ENCODE measurements at places on chromosomes 12 and 14.

DNA sequence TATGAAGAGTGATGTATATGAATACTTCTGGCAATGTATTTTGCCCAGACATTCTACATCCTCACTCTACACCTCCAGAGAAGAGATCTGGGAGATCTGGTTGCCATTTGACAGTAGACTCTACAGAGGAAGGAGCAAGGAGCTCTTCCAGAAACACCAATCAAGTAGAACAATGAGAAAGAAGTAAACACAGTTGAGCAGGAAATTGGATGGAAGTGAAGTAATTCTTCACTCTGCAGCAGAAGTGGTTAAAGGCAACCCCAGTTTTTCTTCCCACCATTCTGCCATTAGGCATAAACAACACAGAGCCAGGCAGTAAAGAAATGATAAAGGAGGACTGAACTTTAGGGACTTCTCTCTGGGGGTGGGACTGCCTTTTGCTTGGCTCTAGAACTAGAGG is 48.5 kb upstream of the PRICKLE1 start:
- DNase-seq: no peak

DNA sequence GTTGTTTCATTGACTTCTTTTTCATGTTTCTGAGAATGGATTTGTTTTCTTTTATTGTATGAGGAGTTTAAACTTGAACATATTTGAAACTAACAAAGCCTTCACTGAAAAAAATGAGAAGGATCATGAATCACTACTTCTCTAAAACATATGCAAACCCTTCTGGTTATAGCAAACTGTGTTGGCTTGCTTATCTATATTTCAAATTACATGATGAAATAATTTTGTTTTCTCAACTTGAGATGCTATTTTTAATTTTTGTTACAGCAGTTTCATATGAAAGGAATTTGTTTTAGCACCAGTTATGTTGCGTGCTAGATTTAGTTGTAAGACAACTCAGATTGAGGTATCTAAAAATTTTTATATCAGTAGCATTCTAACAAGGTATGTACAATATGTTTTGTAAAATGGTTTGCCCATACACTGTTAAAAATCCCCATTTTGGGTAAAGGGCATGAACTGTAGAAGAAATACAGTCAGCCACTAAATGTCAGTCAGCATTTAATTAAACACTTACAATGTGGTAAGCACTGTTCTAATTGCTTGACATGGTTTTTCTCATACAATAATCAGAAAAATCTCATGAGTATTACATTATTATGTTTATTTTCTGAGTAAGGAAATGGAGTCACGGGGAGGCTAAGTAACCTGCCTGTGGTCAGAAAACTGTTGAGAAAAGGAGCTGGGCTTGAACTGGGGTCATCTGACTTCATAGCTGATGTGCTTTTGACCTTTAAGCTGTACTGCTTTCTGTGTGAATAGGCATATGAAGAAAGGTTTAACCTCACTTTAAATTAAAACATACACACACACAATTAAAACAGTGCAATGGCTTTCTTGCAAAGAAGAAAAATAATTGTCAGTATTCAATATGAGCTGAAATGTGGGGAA is 105.7 kb downstream of the PLEKHA5 start:
- no peak for DNase-seq

DNA sequence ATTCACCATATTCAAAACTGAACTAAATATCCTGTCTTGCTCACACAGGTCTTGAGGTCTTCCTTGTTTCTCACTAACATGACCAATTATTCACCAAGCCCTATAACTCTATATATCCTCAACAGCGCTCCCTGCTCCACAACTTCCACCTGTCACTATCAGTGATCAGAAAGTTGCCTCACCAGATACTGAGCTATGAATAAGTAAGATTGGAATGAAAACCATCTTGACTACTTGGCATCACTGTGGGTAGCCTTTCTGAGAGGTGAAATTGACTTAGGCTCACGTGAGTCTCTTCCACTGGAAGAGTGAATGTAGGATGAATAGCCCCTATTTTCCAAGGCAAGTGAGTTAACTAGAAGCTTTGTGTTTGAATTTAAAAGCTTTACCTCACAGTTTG is 167.1 kb downstream of the PIK3C2G start:
- peak; percentile 0 for DNase-seq

- DNase-seq: no peak
These were observed 128.0 kb downstream of the NDUFA12 start for GRCh38 chr12:94875525-94875924.

- DNase-seq: no peak
These were observed 775.0 kb downstream of the DIO2 start for GRCh38 chr14:79436335-79436734.

DNA sequence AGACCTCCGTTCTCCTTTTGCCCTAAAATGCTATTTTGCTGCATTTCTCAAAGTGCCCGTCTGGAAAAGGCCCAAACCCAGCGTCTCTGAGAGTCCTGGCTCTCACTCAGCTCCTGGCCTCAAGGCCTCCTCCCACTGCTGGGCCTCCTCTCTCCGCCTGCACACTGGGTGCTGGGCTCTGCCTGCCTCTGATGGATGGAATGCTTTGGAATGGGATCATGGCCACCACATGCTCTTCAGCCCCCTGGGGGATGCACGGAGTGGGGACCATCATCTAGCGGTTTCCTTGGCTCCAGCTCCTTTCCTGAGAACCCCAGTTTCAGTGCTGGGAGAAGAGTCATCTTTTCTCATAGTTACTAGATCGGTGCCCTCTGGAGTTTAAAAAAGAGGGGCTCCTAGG is 65.2 kb downstream of the KDM2B start:
- DNase-seq: no peak

- DNase-seq: no peak
These were observed 45.1 kb downstream of the TBX3 start for GRCh38 chr12:114638790-114639435.

- no peak for DNase-seq
These were observed 38.7 kb downstream of the SLC6A12 start for GRCh38 chr12:175250-175649.

DNA sequence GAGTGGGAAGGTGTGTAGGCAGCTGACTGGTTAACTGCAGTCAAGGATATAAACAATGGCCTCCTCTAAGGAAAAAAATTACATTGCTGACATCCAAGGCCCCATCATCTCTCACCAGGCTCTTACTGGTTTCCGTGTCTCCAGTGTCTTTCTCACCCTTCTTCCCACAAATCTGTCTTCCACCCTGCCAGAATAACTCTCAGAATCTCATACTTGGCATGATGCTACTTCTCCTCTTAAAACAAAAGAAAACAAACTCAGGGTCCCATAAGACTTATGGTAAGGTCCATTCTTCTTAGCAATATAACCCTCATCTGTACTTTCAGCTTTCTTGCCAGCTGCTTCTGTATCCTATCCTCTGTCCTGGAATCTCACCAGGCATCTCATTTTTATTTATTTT is 68.9 kb downstream of the SUSD6 start:
- DNase-seq: no peak

- no peak for DNase-seq
These were observed 1724.1 kb upstream of the SEL1L start for GRCh38 chr14:83257466-83258439.

- no peak for DNase-seq
These were observed 54.1 kb downstream of the DAO start for GRCh38 chr12:108933949-108934348.

Measured in HTR-8/SVneo (cell line).